ENCODE measurements at places on chromosomes 11 and 22. TPM values are rescaled to one million over a fixed set of nuclear protein-coding genes. Genes with fewer than 3 reads are reported as not detected.
A peak's percentile ranks its signal among the peaks of the same experiment; 100 is the strongest.

DNA sequence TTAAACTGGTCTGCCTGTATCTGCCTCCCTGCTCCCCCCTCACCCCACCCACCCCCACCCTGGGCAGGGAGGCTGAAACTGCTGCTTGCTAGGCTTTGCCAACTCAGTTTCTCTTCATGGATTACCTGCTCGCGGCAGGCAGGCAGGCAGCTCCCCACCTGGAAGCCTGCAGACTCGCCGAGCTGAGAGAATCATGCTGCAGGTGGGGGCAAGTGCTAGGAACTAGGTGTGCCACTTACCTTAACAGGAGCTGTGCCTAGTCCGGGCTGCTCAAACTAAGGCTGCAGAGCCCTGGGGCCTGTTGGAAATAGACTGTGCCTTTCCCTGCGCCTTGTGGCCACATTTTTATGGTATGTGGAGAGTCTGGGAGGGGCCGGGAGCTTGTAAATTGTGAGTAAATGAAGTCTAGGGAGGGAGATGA is 30.3 kb downstream of the MARK2 start:
- no peak for DNase-seq
- peak overlapping the region; percentile 31 for H3K4me3 ChIP-seq
- no peak overlapping the region for H3K27ac ChIP-seq

GRCh38 chr11:92332986-92333385 is 108.4 kb downstream of the FAT3 start:
- H3K27me3 ChIP-seq: no peaks in the 10 kb centered on the region
- no peaks in the 10 kb centered on the region for H3K36me3 ChIP-seq
- no peak overlapping the region for H3K4me3 ChIP-seq
- no peaks in the 10 kb centered on the region for H3K4me1 ChIP-seq

DNA sequence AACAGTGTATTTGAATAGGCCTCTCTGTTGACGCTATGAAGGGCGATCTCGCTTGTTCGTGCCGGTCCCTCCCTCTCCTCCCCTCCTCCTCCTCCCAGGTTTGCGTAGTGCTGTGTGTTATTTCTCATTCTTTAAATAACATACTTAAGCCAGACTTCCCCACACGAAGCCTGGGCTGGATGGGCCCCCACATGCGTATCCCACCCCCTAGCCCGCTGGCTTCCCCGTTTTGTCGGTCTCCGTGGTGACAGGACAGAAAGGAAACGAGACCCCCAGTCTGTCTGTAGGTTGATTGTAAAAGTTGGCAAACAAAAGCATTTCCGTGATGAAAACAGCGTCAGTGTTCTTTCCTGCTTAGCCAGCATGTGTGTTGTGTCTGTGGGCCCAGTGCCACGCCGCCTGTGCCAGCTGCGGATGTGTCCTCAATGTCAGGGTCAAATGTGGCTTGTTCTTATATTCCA is 27.3 kb downstream of the FAM118A start:
- no peaks in the 10 kb centered on the region for H3K27me3 ChIP-seq
- H3K4me3 ChIP-seq: no peak overlapping the region
- no peak overlapping the region for H3K27ac ChIP-seq
- peaks cover 28% of the 10 kb centered on the region for H3K36me3 ChIP-seq
- peaks cover 14% of the 10 kb centered on the region for H3K4me1 ChIP-seq

GRCh38 chr11:74639533-74639932 is 47.2 kb downstream of the POLD3 start:
- no peaks in the 10 kb centered on the region for H3K4me1 ChIP-seq
- peaks cover 11% of the 10 kb centered on the region for H3K36me3 ChIP-seq
- no peak for DNase-seq
- H3K27ac ChIP-seq: no peak overlapping the region
- no peaks in the 10 kb centered on the region for H3K27me3 ChIP-seq

DNA sequence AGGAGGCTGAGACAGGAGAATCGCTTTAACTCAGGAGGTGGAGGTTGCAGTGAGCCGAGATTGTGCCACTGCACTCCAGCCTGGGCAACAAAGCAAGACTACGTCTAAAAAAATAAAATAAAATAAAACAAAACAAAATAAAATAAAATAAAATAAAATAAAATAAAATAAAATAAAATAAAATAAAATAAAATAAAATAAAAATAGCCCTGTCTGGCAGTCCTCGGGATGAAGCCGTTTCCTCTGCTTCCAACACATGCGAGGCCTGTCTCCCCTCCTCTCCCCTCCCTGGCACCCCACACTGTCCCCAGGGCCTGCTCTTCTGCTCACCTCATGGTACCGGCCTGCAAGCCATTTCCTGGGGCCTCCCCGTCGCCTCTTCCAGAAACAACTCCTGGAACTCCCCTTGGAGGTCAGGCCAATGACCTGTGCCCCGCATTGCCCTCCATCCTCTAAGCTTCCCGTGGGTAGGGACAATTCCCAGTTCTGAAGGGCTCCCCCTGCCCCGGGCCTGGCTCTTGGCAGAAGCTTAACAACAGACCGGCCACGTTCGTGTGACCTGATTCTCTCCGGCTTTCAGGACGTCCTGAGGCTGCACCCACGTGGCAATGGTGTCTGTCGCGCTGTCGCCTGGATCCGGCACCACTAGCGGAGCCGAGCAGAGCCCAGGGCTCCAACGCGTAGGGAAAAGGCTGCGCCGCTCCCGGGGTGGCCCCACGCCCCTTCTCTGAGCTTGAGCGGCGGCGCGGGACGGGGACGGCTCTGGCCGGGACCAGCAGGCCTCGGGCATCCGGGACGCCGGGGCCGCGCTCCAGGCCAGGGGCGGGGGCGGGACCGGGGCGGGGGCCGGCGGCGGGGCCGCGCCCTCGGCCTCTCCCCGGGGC is 456 bp upstream of the PARVB start:
- no peak for DNase-seq
- no peaks in the 10 kb centered on the region for H3K27me3 ChIP-seq

The RBMXL2 gene
- not detected for total RNA-seq

DNA sequence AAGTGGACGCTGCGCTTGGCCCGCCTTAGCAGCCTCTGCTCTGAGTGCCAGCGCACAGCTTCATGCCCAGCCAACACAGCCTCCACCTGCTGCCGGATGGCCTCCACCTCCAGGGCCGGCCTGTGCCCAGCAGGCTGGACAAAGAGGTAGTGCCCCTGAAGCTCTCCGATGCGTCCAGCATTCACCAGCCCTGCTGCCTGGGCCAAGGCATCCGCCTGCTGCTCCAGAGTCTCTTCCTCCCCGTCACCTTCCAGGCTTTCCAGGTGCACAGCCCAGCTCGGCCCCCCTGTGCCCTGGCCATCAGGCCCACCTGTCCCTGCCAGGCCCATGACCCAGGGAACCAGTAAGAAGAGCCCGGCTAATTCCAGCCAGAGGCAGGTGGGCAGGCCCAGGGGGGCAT is 2.5 kb downstream of the PCSK7 start:
- peak overlapping the region; percentile 92 for H3K27ac ChIP-seq
- DNase-seq: no peak
- no peaks in the 10 kb centered on the region for H3K27me3 ChIP-seq
- peaks cover 44% of the 10 kb centered on the region for H3K36me3 ChIP-seq
- H3K4me1 ChIP-seq: peaks cover 42% of the 10 kb centered on the region
- H3K4me3 ChIP-seq: peak overlapping the region; percentile 91

The LYVE1 gene
- not detected for total RNA-seq

DNA sequence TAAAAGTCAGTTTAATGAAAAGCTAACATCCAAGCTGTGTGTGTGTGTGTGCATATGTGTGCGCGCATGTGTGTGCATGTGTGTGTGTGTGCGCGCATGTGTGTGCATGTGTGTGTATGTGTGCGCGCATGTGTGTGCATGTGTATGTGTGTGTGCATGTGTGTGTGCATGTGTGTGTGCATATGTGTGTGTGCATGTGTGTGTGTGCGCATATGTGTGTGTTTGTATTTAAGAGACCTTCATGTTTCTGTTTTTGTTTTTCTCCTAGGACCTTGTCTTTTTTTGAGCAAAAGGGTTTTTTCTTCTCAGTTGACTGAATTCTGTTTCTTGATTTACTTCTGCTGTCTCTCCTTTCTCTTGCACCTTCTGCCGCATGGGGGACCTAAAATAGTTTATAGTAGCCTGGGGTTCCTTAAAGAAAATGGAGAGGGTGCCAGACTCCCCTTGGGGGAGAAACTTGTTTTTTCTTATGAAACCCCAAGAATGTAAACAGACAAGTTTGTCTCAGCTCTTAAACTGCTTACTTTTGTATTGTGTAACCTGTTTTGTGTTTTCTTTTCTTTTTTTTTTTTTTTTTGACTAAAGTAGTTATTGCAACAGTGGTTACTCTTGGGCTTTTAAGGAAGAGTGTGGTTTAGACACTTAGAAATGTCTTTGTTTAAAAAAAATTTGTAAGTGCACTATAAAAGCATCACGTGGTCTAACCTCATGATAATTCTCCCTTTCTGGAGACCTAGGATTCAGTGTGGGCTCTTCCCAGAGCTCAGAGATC is 53.0 kb downstream of the OSBPL5 start:
- H3K4me1 ChIP-seq: peaks cover 4% of the 10 kb centered on the region
- no peaks in the 10 kb centered on the region for H3K36me3 ChIP-seq
- no peak overlapping the region for H3K27ac ChIP-seq
- H3K4me3 ChIP-seq: no peak overlapping the region
- peak; percentile 26 for DNase-seq

- H3K27me3 ChIP-seq: no peaks in the 10 kb centered on the region
- peak; percentile 6 for DNase-seq
- H3K4me3 ChIP-seq: no peak overlapping the region
- H3K27ac ChIP-seq: no peak overlapping the region
Measured at GRCh38 chr22:22235558-22235957, 9.0 kb upstream of the VPREB1 start.

- no peak overlapping the region for H3K27ac ChIP-seq
- H3K4me1 ChIP-seq: no peaks in the 10 kb centered on the region
- no peaks in the 10 kb centered on the region for H3K27me3 ChIP-seq
- DNase-seq: no peak
- H3K4me3 ChIP-seq: no peak overlapping the region
- no peaks in the 10 kb centered on the region for H3K36me3 ChIP-seq
Measured at GRCh38 chr11:31664129-31664528, 147.0 kb downstream of the PAX6 start.

The MUC6 gene
- total RNA-seq: not detected

DNA sequence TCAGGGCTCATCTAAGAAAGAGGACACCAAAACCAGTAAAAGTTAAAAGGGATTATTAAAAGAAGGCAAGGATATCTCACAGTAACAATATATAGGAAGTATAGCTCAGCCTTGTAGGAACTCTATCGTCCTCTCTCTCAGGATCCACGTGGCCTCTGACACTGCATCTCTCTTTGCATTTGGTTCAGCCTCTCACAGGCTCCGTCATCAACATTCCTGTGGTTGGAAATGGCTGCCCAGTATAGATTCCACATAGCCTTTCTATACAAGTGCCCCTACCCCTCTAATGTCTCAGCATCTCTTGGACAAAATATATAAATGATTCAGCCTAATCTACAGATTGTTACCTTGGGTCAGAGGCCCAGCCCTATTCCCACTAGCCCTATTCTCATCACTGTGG is 101.3 kb upstream of the DBX1 start:
- no peaks in the 10 kb centered on the region for H3K27me3 ChIP-seq
- H3K4me1 ChIP-seq: no peaks in the 10 kb centered on the region
- no peak overlapping the region for H3K27ac ChIP-seq
- no peak for DNase-seq

DNA sequence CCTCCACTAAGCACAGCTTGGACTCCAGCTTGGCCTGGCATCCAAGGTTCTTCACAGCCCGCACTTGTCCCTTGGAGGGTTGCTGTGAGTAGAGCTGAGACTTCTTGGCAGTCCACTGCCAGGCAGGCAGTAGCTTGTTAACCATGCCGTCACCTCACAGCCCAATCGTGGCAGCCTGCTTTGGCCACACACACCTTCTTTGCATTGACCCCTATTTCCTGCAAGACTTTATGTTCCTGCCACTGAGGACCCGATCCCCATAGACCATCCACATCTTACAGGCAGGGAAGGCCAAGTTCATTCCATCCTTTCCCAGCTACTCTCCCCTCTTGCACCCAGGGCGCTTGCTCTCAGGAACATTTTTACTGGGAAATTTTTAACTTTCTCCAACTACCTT is 2.5 kb upstream of the PYGM start:
- H3K4me3 ChIP-seq: no peak overlapping the region
- H3K4me1 ChIP-seq: peaks cover 76% of the 10 kb centered on the region
- no peak for DNase-seq
- no peak overlapping the region for H3K27ac ChIP-seq

The HEPN1 gene
- not detected for total RNA-seq

DNA sequence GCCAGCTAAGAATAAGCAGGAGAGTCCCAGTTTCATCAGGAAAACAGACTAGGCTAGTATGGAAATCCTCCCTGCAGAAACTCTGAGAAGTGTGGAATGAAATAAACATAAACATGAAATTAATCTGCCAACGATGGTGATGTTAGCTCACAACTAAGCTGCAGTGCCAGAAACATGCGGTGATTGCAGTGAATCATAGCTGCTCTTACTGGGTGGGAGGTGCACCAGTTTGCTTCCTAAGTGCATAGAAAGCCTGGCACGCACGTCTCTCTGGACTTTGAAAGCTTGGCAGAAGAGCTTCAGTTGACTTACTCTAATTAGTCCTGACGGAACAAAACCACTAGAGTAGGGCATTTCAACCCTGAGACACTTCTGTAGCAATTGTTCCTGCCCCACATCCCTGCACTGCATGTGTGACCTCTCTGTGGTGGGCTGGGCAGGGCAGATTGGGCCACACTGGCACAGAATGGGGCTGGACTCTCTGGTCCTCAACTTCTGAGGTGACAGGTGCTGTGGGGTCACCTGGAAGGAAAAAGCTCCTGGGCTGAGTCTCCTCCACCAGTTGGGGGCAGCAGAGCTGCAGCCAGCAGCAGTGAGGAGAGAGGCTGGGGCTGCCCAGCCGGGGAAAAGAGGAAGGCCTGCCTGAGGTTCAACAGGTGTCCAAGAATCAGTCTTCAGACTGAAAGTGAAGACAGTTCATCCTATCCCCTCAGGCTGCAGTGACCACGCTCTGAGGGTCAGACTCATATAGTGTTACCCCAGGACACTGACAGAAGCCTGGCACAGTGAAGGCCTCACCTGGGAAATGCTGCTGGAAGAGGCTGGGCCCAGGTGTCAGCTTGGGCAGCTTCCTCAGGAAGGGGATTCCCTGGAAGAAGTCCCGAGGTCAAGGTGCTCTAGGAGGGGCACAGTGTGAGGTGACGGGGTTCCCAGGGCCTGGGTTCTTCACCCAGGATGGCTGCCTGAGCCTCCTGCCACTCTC is 40.5 kb downstream of the GGTLC2 start:
- no peak for DNase-seq
- no peaks in the 10 kb centered on the region for H3K36me3 ChIP-seq
- no peaks in the 10 kb centered on the region for H3K27me3 ChIP-seq
- no peak overlapping the region for H3K27ac ChIP-seq

DNA sequence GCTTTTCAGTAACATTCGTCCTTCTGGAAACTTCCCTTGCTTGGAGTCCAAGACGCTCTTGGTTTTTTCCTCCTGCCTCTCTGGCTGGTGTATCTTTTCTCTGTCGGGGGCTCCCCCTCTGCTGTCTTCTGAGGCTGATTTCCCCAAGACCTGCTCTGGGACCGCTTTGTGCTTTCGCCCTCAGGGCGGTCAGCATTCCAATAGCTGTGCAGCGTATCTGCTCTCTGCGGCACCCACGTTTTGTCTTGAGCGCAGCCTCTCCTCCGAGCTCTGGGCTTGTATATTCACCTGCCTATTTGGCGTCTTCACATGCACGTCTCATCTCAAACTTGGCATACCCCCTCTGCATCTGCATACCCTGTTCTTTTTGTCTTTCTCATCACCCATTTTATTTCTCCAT is 2.4 kb downstream of the GTSE1 start:
- no peak overlapping the region for H3K27ac ChIP-seq
- no peaks in the 10 kb centered on the region for H3K27me3 ChIP-seq
- no peak overlapping the region for H3K4me3 ChIP-seq

Data from CD8-positive, alpha-beta memory T cell (primary cell).